Peyer's patch (tissue), 4 donors: ENCODE measurements at places on chromosomes 7 and 10. TPM values are rescaled to one million over a fixed set of nuclear protein-coding genes. Genes with fewer than 3 reads are reported as not detected.

GDF2 gene
- not detected for total RNA-seq

STEAP1 gene
- 2.0 TPM for total RNA-seq

DPP6 gene
- not detected for total RNA-seq

ARHGEF5 gene
- 40.1 TPM for total RNA-seq

NKX6-2 gene
- total RNA-seq = not detected
